ENCODE measurements at places on chromosomes 12 and 14. TPM values are rescaled to one million over a fixed set of nuclear protein-coding genes. Genes with fewer than 3 reads are reported as not detected.

GRCh38 chr14:99634443-99634842 lies 10.5 kb upstream of the HHIPL1 start:
- no peak overlapping the region for H3K27ac ChIP-seq
- no peaks in the 10 kb centered on the region for H3K4me1 ChIP-seq
- H3K36me3 ChIP-seq = no peaks in the 10 kb centered on the region
- H3K27me3 ChIP-seq = no peaks in the 10 kb centered on the region
- DNase-seq = no peak
- H3K4me3 ChIP-seq = no peak overlapping the region

- no peaks in the 10 kb centered on the region for H3K36me3 ChIP-seq
- DNase-seq = no peak
- no peak overlapping the region for H3K4me3 ChIP-seq
Measured at GRCh38 chr12:12133259-12133658, 62.5 kb downstream of the BCL2L14 start.

GRCh38 chr14:66853311-66853710 lies 335.9 kb upstream of the GARIN2 start:
- no peaks in the 10 kb centered on the region for H3K4me1 ChIP-seq
- no peaks in the 10 kb centered on the region for H3K27me3 ChIP-seq
- H3K27ac ChIP-seq = no peak overlapping the region
- H3K4me3 ChIP-seq = no peak overlapping the region
- peak; percentile 59 for DNase-seq

- H3K27me3 ChIP-seq = no peaks in the 10 kb centered on the region
- no peak overlapping the region for H3K4me3 ChIP-seq
- H3K36me3 ChIP-seq = no peaks in the 10 kb centered on the region
- peaks cover 4% of the 10 kb centered on the region for H3K4me1 ChIP-seq
- no peak overlapping the region for H3K27ac ChIP-seq
Measured at GRCh38 chr12:76882367-76882766, 3.5 kb upstream of the CSRP2 start.

GRCh38 chr12:49109641-49110463 lies 795 bp downstream of the LMBR1L start:
- H3K36me3 ChIP-seq = no peaks in the 10 kb centered on the region
- H3K4me1 ChIP-seq = peaks cover 3% of the 10 kb centered on the region
- H3K4me3 ChIP-seq = peak overlapping the region; percentile 83
- DNase-seq = peak; percentile 79
- H3K27ac ChIP-seq = peak overlapping the region; percentile 95

DNA sequence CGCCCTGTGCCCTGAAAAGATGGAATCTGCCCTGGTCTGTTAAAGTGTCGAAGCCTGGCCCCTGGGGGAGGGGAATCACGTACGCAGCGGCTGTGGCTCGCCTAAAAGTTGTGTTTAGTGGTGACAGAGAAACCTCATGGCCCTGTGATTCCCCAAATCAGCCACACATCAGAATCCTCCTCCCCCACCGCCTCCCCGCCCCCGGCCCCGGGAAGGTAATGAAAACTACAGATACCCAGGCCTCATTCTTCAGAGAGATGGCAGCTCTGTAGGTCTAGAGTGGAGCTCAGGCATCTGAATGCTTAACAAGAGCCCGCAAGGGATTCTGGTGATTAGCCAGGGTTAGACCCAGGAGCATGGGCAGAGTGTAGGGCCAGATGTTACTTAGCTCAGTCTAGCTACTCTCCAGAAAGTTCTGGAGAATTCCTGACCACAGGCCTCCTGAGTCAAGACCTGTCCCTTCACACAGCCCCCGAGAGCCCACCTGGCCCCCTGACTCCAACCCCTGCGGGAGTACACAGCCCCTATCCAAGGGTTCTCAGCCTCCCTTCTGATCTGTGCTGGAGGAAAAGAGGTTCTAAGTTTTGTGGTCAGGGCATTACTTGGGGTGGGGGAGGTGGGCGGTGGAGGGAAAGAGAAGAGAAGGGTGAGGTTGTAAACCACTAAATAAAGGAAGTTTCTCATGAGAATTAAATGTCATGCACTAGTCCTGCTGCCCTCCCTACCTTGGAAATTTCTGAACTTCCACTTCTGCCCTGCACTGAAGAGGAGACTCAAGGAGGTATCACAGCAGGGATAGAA lies 114.8 kb downstream of the PLXNC1 start:
- H3K27ac ChIP-seq = peak overlapping the region; percentile 19
- no peaks in the 10 kb centered on the region for H3K4me1 ChIP-seq
- no peak for DNase-seq
- peak overlapping the region; percentile 69 for H3K4me3 ChIP-seq
- H3K27me3 ChIP-seq = no peaks in the 10 kb centered on the region

DNA sequence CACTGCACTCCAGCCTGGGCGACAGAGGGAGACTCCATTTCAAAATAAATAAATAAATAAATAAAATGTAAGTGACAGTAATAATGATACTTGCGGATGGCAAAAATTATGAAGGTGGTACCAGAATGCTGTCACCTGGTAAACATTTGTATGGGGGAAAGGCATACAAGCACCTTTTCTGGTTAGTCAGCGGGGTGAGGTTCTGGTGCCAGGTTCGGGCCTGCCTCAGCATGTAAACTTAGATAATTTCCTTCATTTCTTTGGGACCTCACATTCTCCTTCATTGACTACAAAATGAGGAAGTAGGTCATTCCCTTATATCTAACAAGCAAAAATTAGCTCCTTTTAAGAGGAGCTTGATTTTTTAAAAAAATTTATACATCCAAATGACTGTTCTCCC lies 10.8 kb downstream of the VTI1B start:
- no peak for DNase-seq
- H3K4me1 ChIP-seq = no peaks in the 10 kb centered on the region
- no peaks in the 10 kb centered on the region for H3K36me3 ChIP-seq
- H3K4me3 ChIP-seq = no peak overlapping the region
- no peaks in the 10 kb centered on the region for H3K27me3 ChIP-seq
- H3K27ac ChIP-seq = no peak overlapping the region

DNA sequence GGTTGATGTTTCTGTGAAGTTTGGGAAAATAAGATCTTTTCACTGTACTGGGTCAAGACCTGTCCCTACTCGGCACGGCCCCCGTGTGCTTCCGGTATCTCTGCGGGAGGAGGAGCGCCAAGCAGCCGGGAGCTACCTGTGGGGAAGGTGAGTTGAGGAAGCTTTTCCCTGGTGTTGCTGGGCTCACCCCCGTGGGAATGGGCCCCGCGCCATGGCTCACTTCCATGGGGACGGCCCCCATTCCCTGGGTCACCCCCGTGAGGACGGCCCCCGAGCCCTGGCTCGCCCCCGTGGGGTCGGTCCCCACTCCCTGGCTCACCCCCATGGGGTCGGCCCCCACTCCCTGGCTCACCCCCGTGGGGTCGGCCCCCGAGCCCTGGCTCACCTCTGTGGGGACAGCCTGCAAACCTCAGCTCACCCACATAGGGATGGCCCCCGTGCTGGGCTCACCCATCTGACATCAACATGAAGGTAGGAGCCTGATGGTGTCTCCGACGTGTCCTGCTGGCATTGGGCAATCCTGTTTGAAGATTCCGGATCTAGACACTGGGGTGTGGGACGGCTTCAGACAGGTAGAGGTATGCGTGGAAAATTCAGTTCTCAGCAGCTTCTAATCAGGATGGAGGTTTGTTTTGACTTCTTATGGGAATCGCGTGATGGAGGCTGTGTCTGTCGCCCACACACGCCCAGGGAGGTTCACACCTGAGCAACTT lies 9.1 kb downstream of the LRCOL1 start:
- no peaks in the 10 kb centered on the region for H3K36me3 ChIP-seq
- H3K4me3 ChIP-seq = no peak overlapping the region
- no peak for DNase-seq
- H3K27me3 ChIP-seq = no peaks in the 10 kb centered on the region
- H3K27ac ChIP-seq = no peak overlapping the region
- no peaks in the 10 kb centered on the region for H3K4me1 ChIP-seq

DNA sequence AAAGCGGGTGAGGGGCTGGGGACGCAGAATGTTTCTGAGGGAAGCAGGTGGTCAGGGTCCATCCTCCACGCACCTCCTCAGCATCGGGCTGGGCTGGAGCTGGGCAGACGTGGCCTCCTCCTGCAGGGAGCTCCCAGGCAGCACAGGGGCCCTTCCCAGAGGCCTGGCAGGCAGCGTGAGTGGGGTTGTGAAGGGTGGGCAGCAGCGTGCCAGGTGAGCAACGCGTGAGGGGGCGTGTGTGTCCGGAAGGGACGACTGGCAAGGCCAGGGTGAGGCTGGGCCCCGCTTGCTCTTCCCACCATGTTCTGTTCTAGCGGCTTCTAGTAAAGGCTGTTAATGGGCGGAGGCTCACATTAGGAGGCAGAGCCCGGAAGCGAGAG lies 17.1 kb downstream of the ANKRD9 start:
- H3K4me1 ChIP-seq = no peaks in the 10 kb centered on the region
- no peak overlapping the region for H3K27ac ChIP-seq
- no peak overlapping the region for H3K4me3 ChIP-seq
- peak; percentile 22 for DNase-seq
- no peaks in the 10 kb centered on the region for H3K36me3 ChIP-seq
- H3K27me3 ChIP-seq = no peaks in the 10 kb centered on the region

DNA sequence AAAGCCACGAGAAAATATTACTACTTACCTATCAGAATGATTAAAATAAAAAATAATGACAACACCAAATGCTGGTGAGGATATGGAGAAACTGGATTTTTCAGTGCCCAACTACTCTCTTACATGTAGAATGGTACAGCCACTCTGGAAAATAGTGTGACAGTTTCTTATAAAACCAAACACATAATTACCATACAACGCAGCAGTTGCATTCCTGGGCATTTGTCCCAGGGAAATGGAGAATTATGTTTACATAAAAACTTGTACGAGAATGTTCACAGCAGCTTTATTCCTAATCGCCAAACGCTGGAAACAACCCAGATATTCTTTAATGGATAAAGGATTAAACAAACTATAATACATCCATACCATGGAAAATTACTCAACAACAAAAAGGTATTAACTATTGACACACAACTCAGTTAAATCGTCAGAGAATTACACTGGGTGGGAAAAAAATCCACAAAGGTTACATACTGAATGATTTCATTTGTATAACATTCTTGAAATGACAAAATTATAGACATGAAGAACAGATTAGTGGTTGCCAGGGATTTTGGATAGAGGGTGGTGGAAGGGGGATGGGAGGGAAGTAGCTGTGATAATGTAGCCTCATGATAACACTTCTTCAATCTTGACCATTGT lies 35.4 kb downstream of the TAOK3 start:
- no peak for DNase-seq
- H3K27ac ChIP-seq = no peak overlapping the region
- H3K4me1 ChIP-seq = no peaks in the 10 kb centered on the region
- no peaks in the 10 kb centered on the region for H3K27me3 ChIP-seq
- no peak overlapping the region for H3K4me3 ChIP-seq
- H3K36me3 ChIP-seq = no peaks in the 10 kb centered on the region

- no peaks in the 10 kb centered on the region for H3K27me3 ChIP-seq
- no peak overlapping the region for H3K4me3 ChIP-seq
- DNase-seq = no peak
- no peaks in the 10 kb centered on the region for H3K36me3 ChIP-seq
- no peaks in the 10 kb centered on the region for H3K4me1 ChIP-seq
Measured at GRCh38 chr12:31318657-31319269, 7.2 kb downstream of the SINHCAF start.

GRCh38 chr14:63725786-63726460 lies 1.9 kb downstream of the SGPP1 start:
- no peak overlapping the region for H3K27ac ChIP-seq
- H3K36me3 ChIP-seq = no peaks in the 10 kb centered on the region
- no peak for DNase-seq

Gene RNASE7
- total RNA-seq = not detected

Gene RPGRIP1
- total RNA-seq = 2.3 TPM

Gene LIN7A
- 5.8 TPM for total RNA-seq

Gene POLR3B
- total RNA-seq = 8.0 TPM

Gene ASCL1
- total RNA-seq = not detected

Gene KRT2
- total RNA-seq = not detected
